Right ventricle myocardium superior (tissue), 1 donor: ENCODE measurements at places on chromosomes 2 and 18. TPM values are rescaled to one million over a fixed set of nuclear protein-coding genes. Genes with fewer than 3 reads are reported as not detected.
A peak's percentile ranks its signal among the peaks of the same experiment; 100 is the strongest.

Gene PIEZO2
- total RNA-seq = 0.32 TPM

- DNase-seq = no peak
These were observed 413.2 kb upstream of the LRATD1 start for GRCh38 chr2:14219306-14219705.

Gene GALNT14
- total RNA-seq = 0.67 TPM

DNA sequence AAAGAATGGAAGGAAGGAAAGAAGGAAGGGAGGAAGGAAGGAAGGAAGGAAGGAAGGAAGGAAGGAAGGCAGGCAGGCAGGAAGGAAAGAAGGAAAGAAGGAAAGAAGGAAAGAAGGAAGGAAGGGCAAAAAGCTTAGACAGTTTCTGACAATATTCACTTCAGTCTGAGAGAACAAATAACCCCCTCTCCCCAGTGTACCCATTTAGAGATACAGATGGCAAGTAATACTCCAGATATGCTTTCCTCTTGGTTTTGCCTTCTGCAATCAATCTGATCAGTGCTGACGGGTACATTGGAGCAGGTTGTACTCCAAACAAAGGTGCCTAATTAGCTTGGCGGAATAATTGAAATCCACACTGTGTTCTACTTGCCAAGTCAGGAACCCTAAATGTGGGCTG, 534.6 kb upstream of the TMEFF2 start:
- DNase-seq = no peak

DNA sequence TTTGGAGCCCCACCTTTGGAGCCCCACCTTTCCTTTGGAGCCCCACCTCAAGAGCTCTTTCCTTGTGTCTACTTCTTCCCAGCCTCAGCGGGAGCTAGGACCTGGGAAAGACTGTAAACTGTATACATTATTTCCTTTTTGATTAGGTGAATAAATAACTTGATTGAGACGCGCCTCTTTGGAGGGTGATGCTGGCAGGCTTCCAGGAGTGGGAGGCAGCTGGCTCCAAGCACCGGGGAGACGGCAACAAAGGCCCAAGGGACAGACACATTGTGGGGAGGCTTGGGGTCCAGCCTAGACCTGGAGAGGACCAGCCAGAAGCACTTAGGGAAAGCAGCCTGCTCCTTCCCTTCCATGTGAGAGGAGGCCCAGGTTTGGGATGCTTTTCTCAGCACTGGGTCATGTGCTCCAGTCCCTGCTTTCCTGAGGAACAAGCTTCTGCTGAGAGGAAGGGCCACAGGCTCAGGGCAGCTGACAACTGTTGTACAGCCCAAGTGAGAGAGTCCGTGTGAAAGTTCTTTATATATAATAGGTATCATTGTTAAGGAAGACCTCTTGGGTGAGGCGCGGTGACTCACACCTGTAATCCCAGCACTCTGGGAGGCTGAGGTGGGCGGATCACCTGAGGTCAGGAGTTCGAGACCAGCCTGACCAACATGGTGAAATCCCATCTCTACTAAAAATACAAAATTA, 297.2 kb upstream of the SLC14A2 start:
- no peak for DNase-seq

DNA sequence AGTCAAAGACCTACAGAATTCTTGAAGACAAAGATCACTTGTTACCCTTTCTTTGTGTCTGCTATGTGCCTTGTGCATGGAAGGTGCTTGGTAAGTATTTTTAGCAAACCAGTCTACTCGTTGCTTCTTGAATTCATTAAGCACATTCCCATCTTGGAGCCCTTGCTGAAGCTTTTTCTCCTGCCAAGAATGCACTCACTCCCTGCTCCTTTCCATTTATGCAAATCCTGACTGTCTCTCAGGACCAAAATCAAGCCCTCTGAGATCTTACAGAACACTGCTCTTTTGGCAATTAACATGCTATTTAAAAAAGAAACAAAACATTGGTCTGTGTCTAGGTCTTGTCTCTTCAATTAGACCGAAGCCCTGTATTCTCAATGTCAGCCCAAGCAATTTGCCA, 75.8 kb downstream of the CLHC1 start:
- no peak for DNase-seq

Gene ARHGEF33
- total RNA-seq = 0.32 TPM

- DNase-seq = peak; percentile 53
These were observed 55.9 kb downstream of the TRPM8 start for GRCh38 chr2:233972941-233973575.

DNA sequence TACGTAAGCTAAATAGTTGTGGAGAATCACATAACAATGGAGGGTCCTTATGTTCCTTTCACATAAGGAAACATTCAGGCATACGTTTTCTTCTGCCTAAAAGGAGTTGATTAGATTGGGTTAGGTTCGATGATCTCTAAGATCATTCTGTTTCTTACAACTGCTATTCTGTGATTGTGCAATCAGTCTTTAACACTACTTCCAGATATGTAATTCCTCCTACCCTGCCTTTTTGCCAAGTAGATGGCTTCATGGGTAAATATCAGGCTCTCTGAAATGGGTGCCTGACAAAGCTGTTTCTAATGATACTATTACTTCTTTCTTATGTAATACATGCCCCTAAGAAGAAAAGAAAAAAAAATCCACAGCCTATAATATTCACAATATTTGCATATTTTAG, 321.5 kb downstream of the XIRP2 start:
- DNase-seq = no peak

DNA sequence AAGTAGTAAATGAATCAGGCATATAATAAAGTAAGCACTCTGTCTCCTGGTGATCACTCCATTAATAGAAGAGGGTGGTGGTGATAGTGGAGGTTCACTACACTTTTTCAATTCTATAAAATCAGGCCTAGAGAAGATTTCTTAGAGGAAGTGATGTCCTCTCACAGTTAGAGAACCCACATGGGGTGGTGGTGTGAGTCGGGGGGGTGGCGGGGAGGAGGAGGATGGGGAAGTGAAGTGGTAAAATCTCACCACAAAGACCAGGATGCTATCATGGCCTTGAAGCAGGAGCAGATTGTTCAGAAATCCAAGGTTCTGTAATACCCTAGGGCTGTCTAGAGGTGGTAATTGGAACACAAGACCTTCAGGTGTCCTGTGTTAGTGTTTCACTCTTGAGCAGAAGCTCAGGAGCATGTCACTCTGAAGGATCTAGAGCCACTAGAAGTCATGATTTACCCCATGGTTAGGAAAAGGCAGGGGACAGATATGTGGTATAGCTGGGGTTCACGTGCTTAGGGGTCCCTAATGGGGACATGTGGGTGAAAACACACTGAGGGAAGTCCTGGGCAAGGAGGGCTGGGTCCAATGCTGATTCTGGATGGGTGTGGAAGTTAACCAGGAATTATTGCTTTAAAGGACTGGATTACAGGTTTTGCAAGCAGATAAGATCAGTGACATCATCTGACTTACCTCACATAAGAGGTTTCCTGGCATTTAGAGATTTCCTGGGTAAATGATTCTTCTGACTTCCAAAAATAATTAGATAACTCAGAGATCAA, 31.0 kb downstream of the RNF125 start:
- peak; percentile 68 for DNase-seq

GRCh38 chr2:138979131-138979785, 199.1 kb upstream of the NXPH2 start:
- DNase-seq = no peak

Gene MPP4
- not detected for total RNA-seq

Gene DPP10
- 0.32 TPM for total RNA-seq

Gene SS18
- 23.5 TPM for total RNA-seq
